Stimulated activated CD8-positive, alpha-beta memory T cell treated with anti-CD3 and anti-CD28 coated beads, Interleukin-4, amount 100 ng/mL, for 48 hours (primary cell): ENCODE measurements at places on chromosomes 5 and 9.

GRCh38 chr5:171542525-171543140 is 123.2 kb downstream of the FGF18 start:
- DNase-seq = no peak

DNA sequence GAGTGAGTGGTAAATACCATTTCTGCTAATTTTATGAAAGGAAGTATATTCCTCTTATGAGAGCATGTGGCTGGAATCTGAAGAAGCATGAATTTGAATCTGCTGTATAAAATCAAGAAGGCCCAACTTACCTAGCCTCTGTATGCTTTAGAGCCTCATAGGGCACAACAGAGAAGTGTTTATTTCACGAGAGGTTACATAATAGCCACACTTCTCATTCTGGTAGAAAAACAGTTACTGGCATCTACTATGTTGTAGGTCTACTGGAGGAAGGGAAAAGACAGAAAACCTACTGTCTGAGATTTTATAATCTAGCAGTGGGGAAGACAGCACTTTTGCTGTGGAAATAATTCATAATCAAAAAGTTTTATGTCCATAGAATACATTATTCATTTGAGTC is 172.6 kb upstream of the ZNF608 start:
- DNase-seq = no peak

- no peak for DNase-seq
These were observed 5.6 kb upstream of the LRRC70 start for GRCh38 chr5:62572918-62573514.

GRCh38 chr5:126917918-126918614 is 112.3 kb downstream of the MARCHF3 start:
- no peak for DNase-seq

DNA sequence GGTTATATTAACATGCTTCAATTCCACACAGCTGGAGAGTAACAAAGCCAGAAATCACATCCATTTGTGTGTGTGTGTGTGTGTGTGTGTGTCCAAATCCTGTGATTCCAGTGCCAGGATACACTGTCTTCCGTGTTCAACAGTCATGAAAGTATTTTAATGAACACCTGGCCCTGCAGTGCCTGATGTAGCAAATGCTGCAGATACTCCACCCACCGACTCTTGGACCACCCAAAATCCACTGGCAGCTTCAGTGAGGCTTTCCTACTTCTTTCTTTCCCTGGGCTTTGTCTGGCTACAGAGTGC is 13.1 kb upstream of the INSYN2B start:
- DNase-seq = no peak

DNA sequence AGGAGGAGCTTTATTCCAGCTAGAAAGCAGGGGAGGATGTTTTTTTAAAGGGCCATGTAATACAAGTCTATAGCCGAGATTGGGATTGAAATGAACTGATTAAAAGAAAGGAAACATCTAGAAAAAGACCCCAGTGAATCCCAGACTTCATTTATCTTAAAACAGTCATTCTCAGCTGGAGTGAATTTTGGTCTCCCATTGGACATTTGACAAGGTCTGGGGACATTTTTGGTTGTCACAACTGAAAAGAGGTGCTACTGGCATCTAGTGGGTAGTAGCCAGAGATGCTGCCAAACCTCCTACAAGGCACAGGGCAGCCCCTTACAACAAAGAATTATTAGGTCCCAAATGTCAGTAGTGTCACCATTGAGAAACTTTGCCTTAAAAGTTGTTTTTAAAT is 16.3 kb upstream of the SPINK4 start:
- DNase-seq = no peak

DNA sequence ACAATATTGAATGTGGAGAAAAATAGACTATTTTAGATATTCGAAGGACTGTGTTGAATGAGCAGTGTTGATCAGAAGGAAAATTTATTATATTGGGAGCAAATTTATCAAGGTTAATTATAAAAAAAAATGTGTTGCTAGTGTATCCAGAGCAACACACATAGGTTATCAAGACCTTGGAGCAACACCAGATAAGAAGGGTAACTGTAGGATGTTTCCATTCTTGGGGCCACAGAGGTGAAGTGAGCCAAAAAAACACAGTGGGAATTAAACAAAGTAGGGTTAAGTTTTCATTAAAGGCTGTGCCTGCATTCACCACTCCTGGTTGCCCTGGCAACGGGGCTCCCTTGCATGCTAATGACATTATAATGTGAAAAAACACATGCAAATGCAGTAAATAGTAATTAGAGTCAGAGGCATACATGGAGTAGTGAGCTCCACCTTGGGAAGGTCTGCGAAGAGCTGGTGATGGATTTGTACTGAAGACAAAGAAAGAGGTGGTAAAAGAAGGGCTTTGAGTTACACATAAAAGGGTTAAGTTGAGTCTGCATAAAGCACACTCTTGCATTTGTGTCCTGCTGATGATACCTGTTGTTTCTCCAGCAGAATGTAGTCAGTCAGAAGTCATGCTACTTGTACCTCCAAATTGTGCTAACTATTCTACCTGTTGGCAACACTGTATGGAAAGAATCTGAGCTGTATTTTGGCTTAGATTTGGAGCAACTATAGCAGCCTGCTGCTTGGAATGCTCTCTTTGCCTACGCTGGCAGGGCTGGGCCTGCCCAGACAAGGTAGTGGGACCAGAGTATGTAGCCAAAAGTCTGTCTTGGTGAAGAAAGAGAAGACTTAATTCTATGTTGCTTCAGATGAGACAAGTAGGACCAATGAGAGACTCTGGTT is 59.6 kb downstream of the ATG10 start:
- DNase-seq = no peak
